ENCODE measurements at places on chromosomes 5 and 9. TPM values are rescaled to one million over a fixed set of nuclear protein-coding genes. Genes with fewer than 3 reads are reported as not detected.

DNA sequence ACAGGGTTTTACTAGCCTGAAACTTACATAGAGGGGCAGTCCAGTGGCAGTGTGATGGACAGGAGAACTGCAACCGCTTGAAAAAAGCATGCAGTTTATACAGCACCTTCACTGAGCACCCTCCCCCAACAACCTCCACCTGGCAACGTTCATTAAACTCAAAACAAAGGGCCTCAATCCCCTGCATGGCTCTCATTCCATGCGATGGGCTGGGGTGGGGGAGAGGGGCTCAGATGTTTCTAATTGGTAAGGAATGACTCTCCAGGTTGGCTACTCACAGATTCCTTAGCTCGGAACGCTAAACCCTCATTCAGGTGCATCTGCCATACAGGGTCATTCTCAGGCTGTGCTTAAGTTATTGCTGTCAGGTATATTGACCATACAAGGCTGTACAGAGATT is 80.9 kb upstream of the ITGA1 start:
- no peak for DNase-seq

ANKDD1B gene
- 3.0 TPM for polyA plus RNA-seq

N4BP3 gene
- 0.69 TPM for polyA plus RNA-seq

SLC36A3 gene
- not detected for polyA plus RNA-seq

DNA sequence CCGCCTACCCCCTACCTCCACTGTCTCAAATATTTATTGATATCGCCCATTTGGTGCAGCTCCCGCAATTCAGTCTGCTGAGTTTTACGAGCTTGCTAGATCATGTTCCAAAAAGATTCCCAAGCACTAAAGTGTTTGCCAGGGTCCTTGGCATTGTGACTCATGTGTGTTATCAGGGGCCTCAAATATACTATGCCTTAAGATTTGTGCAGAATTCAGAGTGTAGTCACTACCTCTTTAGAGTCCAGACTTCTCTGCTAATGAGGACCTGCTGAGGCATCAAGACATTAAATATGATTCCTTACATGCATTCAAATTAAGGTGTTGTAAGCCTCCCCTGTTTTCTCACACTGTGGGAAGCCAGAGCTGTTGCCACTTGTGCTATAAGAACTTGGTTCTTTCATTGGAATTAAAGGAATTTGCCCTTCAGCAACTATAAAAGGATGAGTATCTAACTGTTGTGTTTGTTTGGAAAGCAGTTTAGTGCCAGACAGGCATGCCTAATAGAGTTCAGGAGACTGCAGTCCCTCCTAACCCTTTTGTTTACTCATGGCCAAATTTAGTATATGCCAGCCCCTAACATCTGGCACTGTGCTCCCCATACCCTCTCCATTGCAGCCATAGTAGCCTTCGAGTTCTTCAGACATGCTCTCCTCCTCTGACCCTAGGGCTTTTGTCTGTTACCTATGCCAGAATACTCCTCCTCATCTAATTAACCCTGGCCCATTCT is 316.4 kb downstream of the NR3C1 start:
- DNase-seq: no peak

GRCh38 chr5:139795074-139796001 is at the start of gene PSD2:
PSD2 (plus strand) TSS chr5:139795808; CDS start chr5:139809441, 13,633 bp downstream.
- DNase-seq: peak; percentile 71

HTR1A gene
- polyA plus RNA-seq: not detected

- DNase-seq: no peak
Measured at GRCh38 chr9:79610791-79611614, 39.2 kb downstream of the TLE4 start.

DNA sequence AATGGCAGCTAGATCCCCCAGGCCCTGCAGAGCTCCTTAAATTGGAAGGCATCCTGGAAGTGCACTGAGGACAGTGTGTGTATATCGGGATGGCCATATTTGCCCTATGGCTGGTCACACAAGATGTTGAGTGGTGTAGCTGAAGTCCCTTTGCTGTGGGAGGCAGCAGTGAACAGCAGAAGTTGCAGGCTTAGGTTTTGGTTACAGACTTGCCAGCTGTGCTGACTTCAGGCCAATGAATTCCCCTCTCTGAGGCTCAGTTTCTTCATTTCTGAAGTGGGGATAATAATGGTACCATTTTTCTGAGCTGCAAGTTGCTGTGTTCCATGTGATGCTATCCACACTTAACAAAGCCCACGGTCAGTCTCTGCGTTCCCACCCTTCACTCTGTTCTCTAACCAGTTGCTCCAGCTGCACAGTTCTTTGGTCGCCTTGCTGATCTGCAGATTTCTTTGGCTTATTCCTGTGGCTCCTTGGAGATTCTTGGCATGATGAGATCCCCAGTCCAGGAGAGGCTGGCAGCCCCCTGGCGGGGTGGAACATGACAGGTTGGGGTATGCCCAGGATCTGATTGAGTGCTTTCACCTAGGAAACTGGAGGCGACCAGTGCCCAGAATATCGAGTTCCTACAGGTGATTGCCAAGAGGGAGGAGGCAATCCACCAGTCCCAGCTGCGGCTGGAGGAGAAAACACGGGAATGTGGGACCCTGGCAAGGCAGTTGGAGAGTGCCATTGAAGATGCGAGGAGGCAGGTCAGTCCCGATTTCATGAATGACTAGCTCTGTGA is 6.5 kb upstream of the GLE1 start:
- DNase-seq: no peak

GRCh38 chr5:96084874-96085506 is 123.3 kb upstream of the ELL2 start:
- DNase-seq: no peak

DNA sequence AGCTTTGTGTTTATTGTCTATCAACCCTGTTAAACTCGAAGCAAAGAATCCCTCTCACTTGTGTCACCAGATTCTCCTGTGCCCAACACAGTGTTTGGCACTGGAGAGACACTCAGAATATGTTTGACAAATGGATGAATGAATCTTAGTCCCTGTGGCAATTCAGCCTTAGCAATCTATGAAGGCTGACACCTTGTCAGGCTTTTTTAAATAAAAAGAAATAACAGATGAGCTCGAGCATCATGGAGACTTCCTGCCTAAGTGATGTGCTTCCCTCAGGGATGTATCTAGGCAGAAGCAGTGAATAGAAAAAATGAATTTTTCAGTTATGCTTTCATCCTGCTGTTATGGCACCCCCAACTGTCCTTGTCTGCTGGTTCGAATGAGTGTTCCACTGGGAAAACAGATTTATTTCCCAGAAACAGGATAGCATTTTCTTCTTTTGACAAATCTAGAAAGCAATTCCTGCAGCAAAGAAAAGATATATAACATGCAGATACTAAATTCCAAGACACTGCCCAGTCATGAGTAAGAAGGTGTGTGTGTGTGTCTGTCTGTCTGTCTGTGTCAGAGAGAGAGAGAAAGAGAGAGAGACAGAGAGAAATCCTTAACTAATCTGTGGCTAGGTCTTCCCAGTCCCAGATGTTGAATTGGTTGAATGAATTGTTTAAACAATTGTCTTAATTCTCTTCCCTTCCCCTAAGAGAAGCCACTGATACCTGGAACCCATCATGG is 16.7 kb downstream of the MAMDC2 start:
- DNase-seq: no peak
